GF-D8 (cell line): ENCODE measurements at places on chromosomes 12 and 14.
A peak's percentile ranks its signal among the peaks of the same experiment; 100 is the strongest.

GRCh38 chr14:76012354-76012753 is 26.8 kb downstream of the IFT43 start:
- DNase-seq: no peak

DNA sequence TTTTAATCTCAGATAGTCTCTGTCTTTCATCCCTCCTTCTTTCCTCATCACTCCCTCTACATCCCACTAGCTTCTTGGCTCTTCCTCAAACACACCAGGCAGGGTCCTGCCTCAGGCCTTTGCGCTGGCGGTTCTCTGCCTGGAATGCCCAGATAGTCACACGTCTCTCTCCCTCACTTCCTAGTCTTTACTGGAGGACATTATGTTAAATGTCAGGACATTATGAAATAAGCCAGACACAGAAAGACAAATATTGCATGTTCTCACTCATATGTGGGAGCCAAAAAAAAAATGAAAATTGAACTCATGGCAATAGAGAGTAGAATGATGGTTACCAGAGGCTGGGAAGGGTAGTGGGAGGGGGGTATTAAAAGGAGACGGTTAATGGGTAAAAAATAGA is 442.0 kb downstream of the MED13L start:
- DNase-seq: no peak

GRCh38 chr12:124804011-124804621 is 59.5 kb downstream of the SCARB1 start:
- DNase-seq: no peak

- DNase-seq: no peak
These were observed 121.7 kb downstream of the ZNF664 start for GRCh38 chr12:124094733-124095132.

- no peak for DNase-seq
These were observed 327.3 kb downstream of the ADGRD1 start for GRCh38 chr12:131281016-131281415.

DNA sequence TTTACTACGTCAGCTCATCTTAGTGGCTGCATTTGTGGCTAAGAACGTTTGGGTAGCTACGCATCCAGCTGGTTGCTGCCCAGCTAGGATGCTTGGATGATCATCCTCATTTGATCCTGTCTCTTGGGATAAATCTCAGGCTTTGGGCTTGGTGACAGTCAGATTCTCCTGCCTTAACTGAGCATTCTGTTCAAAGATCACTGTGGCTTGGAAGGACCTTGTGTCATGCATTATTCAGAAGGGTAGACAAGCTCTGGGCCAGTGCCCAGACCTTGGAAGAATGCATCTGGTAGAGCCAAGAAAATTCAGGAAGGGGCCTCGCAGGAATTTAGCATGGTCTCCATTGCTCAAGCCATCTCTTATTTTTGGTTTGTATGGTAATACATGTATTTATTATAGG is 188.4 kb downstream of the NRXN3 start:
- no peak for DNase-seq

GRCh38 chr12:7352661-7353060 is 48.8 kb downstream of the ACSM4 start:
- DNase-seq: no peak

- no peak for DNase-seq
These were observed 73.9 kb downstream of the HSD17B6 start for GRCh38 chr12:56836800-56837663.

- DNase-seq: peak; percentile 74
These were observed at the start of gene CHST11 for GRCh38 chr12:104456417-104456949. Gene CHST11 (plus strand): TSS chr12:104456948.

GRCh38 chr12:68178774-68179439 is 19.4 kb upstream of the IFNG start:
- no peak for DNase-seq
